ENCODE measurements at places on chromosomes 5 and 9.

- no peak for DNase-seq
Observed at GRCh38 chr5:135027266-135027696, 6.7 kb downstream of the PITX1 start.

GRCh38 chr5:15763754-15764153 is 263.8 kb downstream of the FBXL7 start:
- DNase-seq = no peak

DNA sequence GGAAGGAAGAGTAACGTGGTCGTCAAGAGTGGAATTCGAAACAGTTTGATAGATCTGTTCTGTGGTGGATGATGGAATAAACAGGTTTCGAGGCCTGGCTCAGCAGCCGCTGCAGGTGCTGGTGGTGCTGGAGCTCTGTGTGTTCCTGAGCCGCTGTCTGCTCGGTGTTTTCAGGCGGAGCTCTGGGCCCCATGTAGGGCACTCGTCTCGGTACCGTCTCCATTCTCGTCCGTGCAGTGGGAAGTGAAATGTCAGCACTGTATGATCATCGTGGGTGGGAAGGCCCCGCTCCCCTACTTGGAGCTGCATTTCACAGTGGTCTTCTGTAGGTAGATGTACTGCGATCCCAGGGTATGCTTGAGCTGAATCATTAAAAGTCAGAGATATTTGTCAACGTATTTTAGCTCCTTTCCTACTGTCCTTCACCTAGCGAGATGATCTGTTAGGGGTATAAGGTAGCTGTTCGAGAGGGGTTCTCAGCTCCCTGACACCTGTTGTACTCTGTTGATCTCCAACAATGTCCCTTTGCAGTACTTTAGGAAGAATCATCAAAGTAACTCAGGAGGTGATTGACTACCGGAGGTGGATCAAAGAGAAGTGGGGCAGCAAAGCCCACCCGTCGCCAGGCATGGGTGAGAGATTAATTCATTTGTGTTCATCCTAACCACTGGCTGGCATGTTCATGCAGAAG is 35.9 kb downstream of the TENT4A start:
- no peak for DNase-seq

DNA sequence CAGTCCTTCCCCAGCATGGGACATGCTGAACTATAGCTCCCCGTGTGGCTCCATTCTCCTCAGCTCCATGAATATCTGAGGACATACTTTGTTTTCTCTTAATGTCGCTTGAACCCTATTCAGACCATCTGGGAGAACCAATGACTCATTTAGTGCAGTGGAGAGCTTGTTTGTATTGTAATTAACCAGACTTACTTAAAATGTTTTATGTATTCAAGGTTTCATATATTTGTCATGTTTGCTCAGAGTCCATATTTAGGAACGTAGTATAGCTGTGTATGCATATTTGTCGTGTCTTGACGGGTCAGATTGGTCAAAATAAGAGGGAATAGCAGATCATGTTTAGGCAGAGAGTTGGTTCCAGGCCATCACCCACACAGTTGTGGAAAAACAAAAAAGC is 150.1 kb upstream of the NTRK2 start:
- DNase-seq = no peak

- DNase-seq = no peak
Observed at GRCh38 chr9:106052735-106053134, 358.4 kb downstream of the TMEM38B start.

DNA sequence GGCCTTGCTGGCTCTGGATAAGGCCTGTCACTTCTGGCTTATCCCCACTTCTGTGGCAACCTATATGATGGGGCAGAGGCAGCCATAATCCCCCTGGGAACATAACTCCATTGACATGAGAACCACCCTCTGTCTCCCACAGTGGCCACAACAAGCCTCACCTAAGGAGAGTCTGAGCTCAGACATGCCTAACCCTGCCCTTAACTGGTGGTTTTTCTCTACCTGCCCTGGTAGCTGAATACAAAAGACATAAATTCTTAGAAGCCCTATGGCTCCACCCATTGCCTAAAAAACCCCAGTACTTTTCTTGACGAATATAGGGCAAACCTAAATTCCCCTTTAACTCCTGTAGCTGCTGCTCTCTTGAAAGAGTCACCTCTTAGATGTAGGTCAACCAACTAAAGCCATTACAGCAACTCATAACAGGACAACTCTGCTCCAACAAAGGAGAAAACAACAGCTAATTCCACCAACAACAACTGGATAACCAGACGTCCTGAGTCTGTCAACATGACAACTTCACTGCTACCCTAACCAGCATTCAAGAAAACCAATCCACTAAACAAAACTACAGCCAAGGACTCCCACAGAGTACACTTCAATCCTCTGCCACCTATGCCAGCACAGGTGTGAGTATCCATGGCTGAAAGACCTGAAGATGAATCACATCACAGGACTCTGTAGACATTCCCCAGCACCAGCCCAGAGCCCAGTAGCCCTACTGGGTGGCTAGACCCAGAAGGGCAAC is 427.7 kb downstream of the PRELID2 start:
- DNase-seq = no peak

- DNase-seq = no peak
Observed at GRCh38 chr5:852018-852417, 1.2 kb upstream of the ZDHHC11 start.

GRCh38 chr9:134936346-134937163 is 18.8 kb upstream of the FCN1 start:
- no peak for DNase-seq

- DNase-seq = peak; percentile 13
Observed at GRCh38 chr9:137452006-137452760, 7.0 kb downstream of the NSMF start.

GRCh38 chr9:137311986-137312851 is 10.1 kb upstream of the NRARP start:
- DNase-seq = no peak

DNA sequence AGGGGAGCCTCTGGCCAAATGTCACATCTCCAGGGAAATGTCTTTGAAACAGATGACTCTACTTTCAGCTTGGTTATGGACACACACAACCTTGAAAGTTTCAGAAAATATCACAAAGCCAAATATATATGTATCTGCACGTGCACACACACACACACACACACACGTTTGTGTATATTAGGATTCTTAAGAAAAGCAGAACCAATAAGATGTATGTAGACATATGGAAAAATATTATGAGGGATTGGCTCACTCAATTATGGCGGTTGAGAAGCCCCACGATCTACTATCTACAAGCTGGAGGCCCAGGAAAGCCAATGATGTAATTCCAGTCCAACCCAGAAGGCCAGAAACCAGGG is 194.9 kb downstream of the PALM2AKAP2 start:
- no peak for DNase-seq

- DNase-seq = no peak
Observed at GRCh38 chr9:112017878-112018277, 121.3 kb downstream of the UGCG start.

DNA sequence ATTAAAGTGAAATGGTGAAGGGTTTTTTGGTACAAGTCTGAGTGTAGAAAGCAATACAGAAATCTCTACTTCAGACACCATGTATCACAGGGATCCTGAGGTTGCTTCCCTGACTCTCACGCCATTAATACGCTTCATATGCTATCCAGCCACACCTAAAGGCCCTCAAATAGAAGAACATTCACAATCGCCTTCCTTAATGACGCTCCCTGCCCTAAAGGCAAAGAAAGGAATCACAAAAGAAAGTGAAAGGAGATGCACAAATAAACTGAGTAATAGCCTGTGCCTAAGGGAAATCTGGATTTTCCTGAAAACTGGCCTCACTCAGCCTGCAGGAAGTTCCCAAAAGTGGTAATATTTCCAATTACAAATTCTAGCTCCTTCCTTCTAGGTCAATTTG is 1002.7 kb upstream of the DMAC1 start:
- no peak for DNase-seq

GRCh38 chr9:125829743-125830142 is 82.6 kb downstream of the PBX3 start:
- peak; percentile 20 for DNase-seq

GRCh38 chr5:167008705-167009104 is 1282.7 kb upstream of the WWC1 start:
- DNase-seq = no peak

DNA sequence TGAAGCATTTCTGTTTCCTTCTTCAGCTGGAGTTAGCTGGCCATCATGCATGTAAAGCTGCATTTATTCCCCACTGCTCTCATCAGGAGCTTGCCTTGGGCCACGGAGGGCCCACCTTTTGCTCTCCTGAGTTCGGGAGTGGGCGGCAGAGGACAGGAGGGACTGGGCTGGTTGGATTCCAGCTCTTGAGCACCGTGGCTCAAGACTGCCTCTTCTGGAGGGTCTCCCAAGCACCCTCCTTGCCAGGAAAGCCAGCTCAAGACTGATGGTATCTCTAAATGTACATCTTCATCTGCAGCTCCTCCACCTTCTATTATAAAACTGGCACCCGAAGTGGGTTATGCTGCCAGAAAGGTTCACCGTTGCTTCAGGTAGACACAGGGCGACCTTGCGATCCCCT is 399.6 kb upstream of the IRX1 start:
- no peak for DNase-seq

GRCh38 chr9:69018737-69019136 is 4.8 kb upstream of the PRKACG start:
- no peak for DNase-seq

DNA sequence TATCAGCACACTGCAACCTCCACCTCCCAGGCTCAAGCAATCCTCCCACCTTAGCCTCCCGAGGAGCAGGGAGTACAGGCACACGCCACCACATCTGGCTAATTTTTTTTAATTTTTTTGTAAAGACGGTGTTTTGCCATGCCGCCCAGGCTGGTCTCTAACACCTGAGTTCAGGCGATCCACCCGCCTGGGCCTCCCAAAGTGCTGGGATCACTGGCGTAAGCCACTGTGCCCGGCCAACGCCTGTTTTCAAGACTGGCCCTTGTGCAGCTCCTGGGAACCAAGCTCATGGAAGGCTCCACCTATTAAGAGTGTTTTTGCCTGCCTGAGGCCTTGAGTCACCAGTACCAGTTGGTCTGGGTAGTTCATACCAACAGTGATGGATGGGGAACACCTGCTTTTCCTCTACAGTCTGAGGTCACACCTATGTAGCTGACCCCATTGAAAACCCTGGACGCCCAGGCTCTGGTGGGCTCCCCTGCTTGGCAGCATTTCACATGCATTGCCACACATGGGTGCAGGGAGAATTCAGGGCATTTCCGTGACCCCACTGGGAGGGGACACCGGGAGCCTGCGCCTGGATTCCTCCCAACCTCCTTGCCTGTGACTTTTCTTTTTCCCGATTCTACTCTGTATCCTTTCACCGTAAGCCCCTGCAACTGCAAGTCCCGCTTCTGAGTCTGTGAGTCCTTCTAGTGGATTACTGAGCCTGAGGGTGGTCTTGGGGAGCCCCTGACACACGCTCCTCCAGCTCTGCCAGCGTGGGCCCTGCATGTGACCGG is 63.5 kb downstream of the ZNF354C start:
- DNase-seq = no peak

DNA sequence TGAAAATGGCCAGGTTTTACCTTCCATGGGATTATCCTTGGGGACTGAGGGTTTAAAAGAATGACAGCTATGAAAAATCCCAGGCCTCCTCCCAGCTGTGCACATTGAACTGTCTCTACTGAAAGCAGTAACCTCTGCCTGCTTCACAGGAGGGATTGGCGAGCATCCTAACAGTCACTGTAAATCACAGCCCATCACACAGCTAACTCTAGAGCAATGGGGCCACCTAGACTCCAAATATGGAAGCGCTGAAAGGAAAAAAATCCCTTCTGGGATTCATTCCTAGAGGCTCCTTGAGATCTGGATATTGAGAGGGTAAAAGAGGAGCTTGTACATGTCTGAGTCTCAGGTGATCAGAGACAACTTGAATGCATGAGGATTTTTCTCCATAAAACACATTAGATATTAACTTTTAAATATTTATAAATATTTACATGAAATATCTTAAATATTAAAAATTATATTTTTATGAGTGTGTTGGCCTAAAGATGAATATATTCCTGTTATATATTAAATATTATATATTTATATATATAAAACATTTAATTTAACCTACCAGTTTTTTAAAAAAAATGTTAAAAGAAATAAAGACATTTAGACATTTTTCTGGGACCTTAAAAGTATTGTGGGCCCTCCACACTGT is 133.8 kb upstream of the SLC24A2 start:
- no peak for DNase-seq

- no peak for DNase-seq
Observed at GRCh38 chr5:135106610-135107471, 72.8 kb upstream of the PITX1 start.

GRCh38 chr5:140054086-140054689 is 11.1 kb upstream of the NRG2 start:
- DNase-seq = no peak

DNA sequence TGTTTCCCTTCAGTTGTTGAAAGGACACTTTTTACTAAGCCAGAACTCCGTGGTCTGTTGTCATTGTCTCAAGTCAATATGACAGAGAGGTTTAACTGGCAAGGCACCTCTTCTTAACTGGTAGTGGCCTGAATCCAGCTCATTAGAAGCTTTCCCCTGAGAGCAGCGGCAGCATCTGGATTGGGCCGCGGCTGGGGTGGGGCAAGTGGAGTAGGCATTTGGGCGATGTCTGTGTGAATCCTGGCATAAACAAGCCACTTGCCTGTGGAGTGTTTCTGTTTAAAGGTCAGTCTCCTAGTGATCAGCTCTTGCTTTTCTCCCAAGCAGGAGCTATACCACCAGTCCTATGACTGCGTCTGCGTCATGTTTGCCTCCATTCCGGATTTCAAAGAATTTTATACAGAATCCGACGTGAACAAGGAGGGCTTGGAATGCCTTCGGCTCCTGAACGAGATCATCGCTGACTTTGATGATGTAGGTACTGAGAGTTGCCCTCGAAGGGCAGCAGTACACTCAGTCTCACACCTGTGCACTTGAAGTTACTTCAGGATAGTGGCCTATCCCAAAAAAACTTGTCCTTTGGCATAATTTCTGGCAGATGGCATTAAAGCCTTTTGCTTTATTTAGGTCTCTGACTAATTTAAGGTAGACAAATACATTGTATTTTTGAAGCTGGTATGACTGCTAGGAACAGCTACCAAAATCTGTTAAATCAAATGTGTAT is 48.9 kb downstream of the CFAP90 start:
- no peak for DNase-seq

DNA sequence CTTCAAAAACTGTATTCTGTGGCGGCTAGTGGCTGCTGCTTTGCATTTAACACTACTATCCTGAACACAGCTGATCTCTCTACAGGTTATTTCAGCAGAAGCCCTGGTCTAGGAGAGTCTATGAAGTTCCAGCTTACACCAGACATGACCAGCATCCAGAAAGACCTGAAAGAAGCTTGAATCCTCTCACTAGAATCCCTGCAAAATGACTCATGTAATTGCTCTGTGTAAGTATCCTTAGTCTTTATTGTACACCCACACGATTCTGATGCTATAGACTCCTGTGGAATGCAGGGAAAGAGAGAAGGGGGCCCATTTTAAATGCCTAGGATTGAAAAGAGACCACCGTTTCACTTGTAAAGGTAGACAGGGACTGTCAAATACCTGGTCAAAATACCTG is 859 bp upstream of the GRIA1 start:
- no peak for DNase-seq

- DNase-seq = no peak
Observed at GRCh38 chr9:136786451-136786850, 4.7 kb upstream of the TMEM141 start.
